WTC11 (cell line): ENCODE measurements at places on chromosomes 5 and 9.

GRCh38 chr9:137305060-137305797 is 3.2 kb upstream of the NRARP start:
- peaks cover 27% of the 10 kb centered on the region for H3K4me1 ChIP-seq
- peak overlapping the region; percentile 80; the same call in 1 of the 2 replicates for H3K27ac ChIP-seq
- DNase-seq, result peak; percentile 69
- no peaks in the 10 kb centered on the region for H3K36me3 ChIP-seq

DNA sequence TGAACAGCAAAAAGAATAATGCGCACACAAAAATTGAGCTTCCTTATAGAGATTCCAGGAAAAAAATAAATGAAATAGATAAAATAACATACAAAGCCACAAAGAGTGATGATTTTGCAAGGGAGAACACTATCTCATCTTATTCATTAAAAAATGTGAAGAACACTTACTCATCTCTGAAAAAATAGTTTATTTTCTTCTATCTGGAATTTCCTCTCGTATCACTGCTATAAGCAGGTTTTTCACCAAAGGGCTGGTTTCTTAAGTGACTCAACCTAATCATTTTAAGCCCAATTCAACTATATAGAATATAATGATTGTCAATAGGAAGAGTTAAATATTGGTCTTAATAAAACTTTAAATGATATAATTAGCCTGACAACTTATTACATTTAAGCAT is 504.9 kb downstream of the NR2F1-AS1 start:
- H3K27ac ChIP-seq, result no peak overlapping the region
- H3K4me3 ChIP-seq, result no peak overlapping the region
- no peaks in the 10 kb centered on the region for H3K27me3 ChIP-seq

GRCh38 chr5:56802205-56802604 is 13.1 kb upstream of the MAP3K1 start:
- H3K27ac ChIP-seq, result no peak overlapping the region
- H3K4me1 ChIP-seq, result 0 out of 2 replicates have a peak, but pooled peaks cover 3% of the 10 kb centered on the region
- H3K36me3 ChIP-seq, result no peaks in the 10 kb centered on the region
- no peaks in the 10 kb centered on the region; the same call in 1 of the 2 replicates for H3K27me3 ChIP-seq

GRCh38 chr9:13430368-13431221 is 151.1 kb upstream of the MPDZ start:
- DNase-seq, result no peak
- peaks cover 49% of the 10 kb centered on the region for H3K4me1 ChIP-seq
- no peak overlapping the region; the same call in 1 of the 2 replicates for H3K27ac ChIP-seq
- no peak overlapping the region for H3K4me3 ChIP-seq

GRCh38 chr5:78064941-78065472 is 229.5 kb downstream of the AP3B1 start:
- peaks cover 2% of the 10 kb centered on the region; the same call in 1 of the 2 replicates for H3K27me3 ChIP-seq
- H3K27ac ChIP-seq, result no peak overlapping the region
- no peak overlapping the region for H3K4me3 ChIP-seq

DNA sequence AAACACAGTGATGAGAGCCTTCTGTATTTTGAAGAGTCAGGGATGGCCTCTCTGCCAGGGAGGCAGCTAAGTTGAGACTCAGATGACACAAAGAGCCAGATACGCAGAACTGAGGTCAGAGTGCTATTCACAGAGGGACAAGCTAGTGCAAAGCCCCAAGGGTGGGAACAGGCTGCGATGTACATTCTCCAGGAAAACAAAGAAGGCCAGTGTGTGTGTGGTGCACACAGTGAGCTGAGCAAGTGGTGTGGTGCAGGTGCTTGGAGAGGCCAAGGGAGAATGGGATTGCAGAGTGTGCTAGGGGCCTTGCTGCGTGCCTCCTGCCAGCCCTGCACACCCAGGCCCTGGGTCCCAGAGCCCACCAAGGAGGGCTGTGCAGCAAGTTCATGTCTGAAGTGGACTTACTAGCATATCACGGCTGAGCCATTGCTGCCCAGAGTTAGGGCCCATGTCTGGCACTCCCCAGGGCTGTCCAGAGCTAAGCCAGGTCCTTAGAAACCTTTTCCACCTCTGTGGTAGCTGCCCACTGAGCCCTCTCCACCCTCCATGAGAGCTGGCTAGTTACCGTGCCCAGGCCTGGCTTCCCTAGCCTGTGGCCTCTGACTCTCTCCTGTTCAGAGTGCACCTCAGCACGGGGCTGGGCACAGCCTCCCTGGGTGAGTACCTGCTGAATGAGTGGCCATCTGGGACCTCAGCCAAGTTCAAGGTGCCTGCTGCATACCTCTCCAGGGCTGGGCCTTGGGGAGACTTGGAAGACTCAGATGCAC is 9.3 kb downstream of the SLC25A48 start:
- DNase-seq, result no peak
- no peak overlapping the region for H3K27ac ChIP-seq
- no peak overlapping the region for H3K4me3 ChIP-seq
- no peaks in the 10 kb centered on the region for H3K4me1 ChIP-seq
- peaks cover 6% of the 10 kb centered on the region for H3K27me3 ChIP-seq
- H3K36me3 ChIP-seq, result peaks cover 2% of the 10 kb centered on the region

DNA sequence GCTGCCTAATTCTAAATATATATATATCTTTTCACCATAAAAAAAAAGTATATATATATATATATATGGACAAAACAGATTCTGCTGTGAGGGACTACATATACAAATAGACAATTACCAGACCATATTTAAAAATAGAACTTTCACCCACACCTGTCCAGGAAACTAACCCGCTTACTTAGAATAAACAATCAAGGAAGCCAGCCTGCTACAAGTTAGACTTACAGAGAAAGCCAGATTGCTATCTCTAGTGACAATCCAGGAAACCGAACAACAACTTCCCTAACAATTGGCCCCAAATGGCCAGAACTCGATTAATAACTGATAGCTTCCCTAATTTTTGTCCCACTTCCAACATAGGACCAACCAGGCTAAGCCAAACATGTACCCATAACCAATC is 5.9 kb downstream of the GLDC start:
- peaks cover 42% of the 10 kb centered on the region for H3K4me1 ChIP-seq
- H3K36me3 ChIP-seq, result peaks cover 24% of the 10 kb centered on the region
- peaks cover 3% of the 10 kb centered on the region; the same call in 1 of the 2 replicates for H3K27me3 ChIP-seq
- peak overlapping the region; percentile 17; the same call in 1 of the 2 replicates for H3K27ac ChIP-seq

GRCh38 chr5:137022043-137022442 is 477.1 kb downstream of the SPOCK1 start:
- H3K36me3 ChIP-seq, result no peaks in the 10 kb centered on the region
- no peak overlapping the region for H3K4me3 ChIP-seq
- H3K27me3 ChIP-seq, result no peaks in the 10 kb centered on the region

- H3K27ac ChIP-seq, result no peak overlapping the region
- H3K27me3 ChIP-seq, result no peaks in the 10 kb centered on the region
- peaks cover 2% of the 10 kb centered on the region; the same call in 1 of the 2 replicates for H3K36me3 ChIP-seq
- peaks cover 19% of the 10 kb centered on the region for H3K4me1 ChIP-seq
- H3K4me3 ChIP-seq, result no peak overlapping the region
Measured at GRCh38 chr9:107684224-107684623, 194.7 kb upstream of the KLF4 start.

DNA sequence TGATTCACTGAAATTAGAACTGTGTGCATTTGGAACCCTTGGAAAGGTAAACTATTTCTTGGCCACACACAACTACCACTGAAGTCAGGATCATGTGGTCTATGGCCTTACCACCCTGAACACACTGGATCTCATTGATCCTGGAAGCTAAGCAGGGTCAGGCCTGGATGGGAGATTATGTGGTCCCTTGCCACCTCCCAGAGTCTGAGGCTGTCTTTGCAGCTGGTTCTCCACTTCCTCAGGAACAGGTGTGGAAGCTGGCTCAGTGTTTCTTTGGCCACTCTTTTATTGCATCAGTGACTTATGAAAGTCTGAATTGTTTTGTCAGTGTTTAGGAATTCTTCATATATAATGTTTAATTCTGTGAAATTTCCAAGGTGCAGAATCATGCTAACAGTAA is 89.2 kb downstream of the TEK start:
- H3K4me3 ChIP-seq, result no peak overlapping the region
- no peaks in the 10 kb centered on the region for H3K36me3 ChIP-seq
- no peak overlapping the region for H3K27ac ChIP-seq

DNA sequence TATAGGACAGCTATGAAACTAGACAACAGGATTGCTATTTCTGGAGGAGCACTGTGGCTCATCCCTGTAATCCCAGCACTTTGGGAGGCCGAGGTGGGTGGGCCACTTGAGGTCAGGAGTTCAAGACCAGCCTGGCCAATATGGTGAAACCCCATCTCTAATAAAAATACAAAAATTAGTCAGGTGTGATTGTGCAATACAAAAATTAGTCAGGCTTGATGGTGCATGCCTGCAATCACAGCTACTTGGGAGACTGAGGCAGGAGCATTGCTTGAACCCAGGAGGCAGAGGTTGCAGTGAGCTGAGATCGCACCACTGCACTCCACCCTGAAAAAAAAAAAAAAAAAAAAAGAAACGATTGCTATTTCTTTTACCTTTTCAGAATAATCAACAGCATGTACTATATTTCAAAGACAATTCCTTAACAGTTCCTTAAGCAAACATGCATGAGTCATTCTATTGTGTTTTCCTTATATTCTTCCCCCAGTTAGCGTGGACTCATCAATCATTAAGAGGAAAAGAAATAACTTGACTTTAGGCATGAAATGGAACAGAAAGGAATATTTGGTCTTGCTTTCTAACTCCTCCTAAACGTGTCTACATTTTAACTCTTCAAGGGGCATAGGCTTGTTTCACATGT is 162.6 kb downstream of the TAF11L14 start:
- no peak for DNase-seq
- H3K4me1 ChIP-seq, result no peaks in the 10 kb centered on the region; the same call in 1 of the 2 replicates
- no peak overlapping the region for H3K27ac ChIP-seq
- H3K27me3 ChIP-seq, result no peaks in the 10 kb centered on the region
- H3K36me3 ChIP-seq, result no peaks in the 10 kb centered on the region

GRCh38 chr5:151094030-151094851 is 13.4 kb upstream of the TNIP1 start:
- no peaks in the 10 kb centered on the region for H3K27me3 ChIP-seq
- H3K27ac ChIP-seq, result no peak overlapping the region
- H3K36me3 ChIP-seq, result no peaks in the 10 kb centered on the region
- no peak for DNase-seq
- no peak overlapping the region for H3K4me3 ChIP-seq
- peaks cover 29% of the 10 kb centered on the region for H3K4me1 ChIP-seq

DNA sequence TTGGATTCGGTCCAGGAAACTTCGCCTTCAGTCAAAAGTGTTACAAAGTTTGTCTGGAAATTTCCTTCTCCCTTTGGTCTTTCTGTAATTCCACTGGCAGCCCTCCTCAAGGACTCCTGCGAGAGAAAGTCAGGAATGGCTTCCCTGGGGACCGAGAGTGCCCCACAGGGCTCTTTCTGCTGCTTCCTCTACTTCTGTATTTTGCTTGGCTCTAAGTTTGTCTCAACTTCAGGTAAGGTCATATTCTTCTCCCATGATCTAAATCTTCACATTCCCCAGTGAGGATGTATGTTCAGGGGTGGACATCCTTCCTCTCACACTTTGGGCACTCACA is 10.3 kb upstream of the RIOK2 start:
- H3K4me1 ChIP-seq, result peaks cover 13% of the 10 kb centered on the region
- peaks cover 5% of the 10 kb centered on the region; the same call in 1 of the 2 replicates for H3K36me3 ChIP-seq
- H3K27me3 ChIP-seq, result no peaks in the 10 kb centered on the region; the same call in 1 of the 2 replicates
- no peak overlapping the region for H3K4me3 ChIP-seq
- DNase-seq, result no peak
- H3K27ac ChIP-seq, result peak overlapping the region; percentile 64

GRCh38 chr5:1709171-1709803 is 90.3 kb downstream of the MRPL36 start:
- peaks cover 18% of the 10 kb centered on the region for H3K4me1 ChIP-seq
- no peaks in the 10 kb centered on the region for H3K36me3 ChIP-seq
- peak overlapping the region; percentile 79 for H3K4me3 ChIP-seq
- peaks cover 11% of the 10 kb centered on the region for H3K27me3 ChIP-seq
- DNase-seq, result no peak
- peak overlapping the region; percentile 38; the same call in 1 of the 2 replicates for H3K27ac ChIP-seq

DNA sequence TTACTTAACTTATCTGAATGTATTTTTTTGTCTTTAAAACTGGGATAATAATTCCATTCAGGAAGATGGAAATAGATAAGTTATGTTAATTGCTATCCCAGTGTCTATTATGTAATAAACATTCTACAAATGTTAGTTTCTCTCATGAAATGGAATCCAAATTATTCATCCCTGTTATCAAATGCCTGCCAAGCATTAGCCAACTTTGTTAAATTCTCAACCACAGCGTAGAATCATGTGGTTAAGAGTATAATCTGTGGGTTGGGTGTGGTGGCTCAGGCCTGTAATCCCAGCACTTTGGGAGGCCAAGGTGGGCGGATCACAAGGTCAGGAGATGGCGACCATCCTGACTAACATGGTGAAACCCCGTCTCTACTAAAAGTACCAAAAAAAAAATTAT is 912.9 kb upstream of the SEMA6A start:
- H3K4me1 ChIP-seq, result peaks cover 2% of the 10 kb centered on the region; the same call in 1 of the 2 replicates
- no peaks in the 10 kb centered on the region for H3K27me3 ChIP-seq
- H3K36me3 ChIP-seq, result no peaks in the 10 kb centered on the region
- H3K4me3 ChIP-seq, result no peak overlapping the region
- H3K27ac ChIP-seq, result no peak overlapping the region
- DNase-seq, result no peak

- H3K4me1 ChIP-seq, result peaks cover 57% of the 10 kb centered on the region
- no peak overlapping the region for H3K4me3 ChIP-seq
- H3K27ac ChIP-seq, result peak overlapping the region; percentile 21; the same call in 1 of the 2 replicates
- H3K36me3 ChIP-seq, result peaks cover 4% of the 10 kb centered on the region; the same call in 1 of the 2 replicates
Measured at GRCh38 chr9:119304555-119304954, 64.7 kb downstream of the BRINP1 start.

GRCh38 chr9:127940593-127940992 is 2.9 kb upstream of the DPM2 start:
- DNase-seq, result no peak
- H3K4me3 ChIP-seq, result no peak overlapping the region
- H3K4me1 ChIP-seq, result peaks cover 41% of the 10 kb centered on the region

- H3K27ac ChIP-seq, result peak overlapping the region; percentile 49
- H3K4me1 ChIP-seq, result peaks cover 3% of the 10 kb centered on the region; the same call in 1 of the 2 replicates
- H3K27me3 ChIP-seq, result no peaks in the 10 kb centered on the region
- no peak overlapping the region for H3K4me3 ChIP-seq
- peaks cover 11% of the 10 kb centered on the region; the same call in 1 of the 2 replicates for H3K36me3 ChIP-seq
Measured at GRCh38 chr9:92728831-92729734, 35.5 kb downstream of the BICD2 start.
